ENCODE measurements at places on chromosomes 4 and X.

- no peak for DNase-seq
Observed at GRCh38 chr4:20433097-20433705, 181.5 kb downstream of the SLIT2 start.

DNA sequence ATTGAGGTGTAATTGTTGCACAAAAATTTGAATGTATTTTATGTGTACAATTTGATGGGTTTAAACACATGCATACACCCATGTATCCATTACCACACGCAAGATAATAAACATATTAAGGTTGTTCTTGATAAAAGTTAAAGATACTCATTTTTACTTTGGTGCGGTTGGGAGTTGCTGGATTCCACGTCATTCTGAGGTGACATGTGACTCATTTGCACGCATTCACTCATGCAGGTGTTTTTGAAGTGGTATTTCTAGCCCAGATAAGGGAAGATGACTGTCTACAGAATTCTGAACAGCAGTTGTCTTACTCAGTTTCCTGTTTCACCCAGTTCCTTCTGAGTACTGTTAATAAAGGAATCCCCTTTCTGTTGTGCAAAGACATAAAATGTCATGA lies 142.0 kb downstream of the RTL3 start:
- no peak for DNase-seq

GRCh38 chrX:31228909-31229308 lies 157.1 kb upstream of the FTHL17 start:
- DNase-seq = no peak

DNA sequence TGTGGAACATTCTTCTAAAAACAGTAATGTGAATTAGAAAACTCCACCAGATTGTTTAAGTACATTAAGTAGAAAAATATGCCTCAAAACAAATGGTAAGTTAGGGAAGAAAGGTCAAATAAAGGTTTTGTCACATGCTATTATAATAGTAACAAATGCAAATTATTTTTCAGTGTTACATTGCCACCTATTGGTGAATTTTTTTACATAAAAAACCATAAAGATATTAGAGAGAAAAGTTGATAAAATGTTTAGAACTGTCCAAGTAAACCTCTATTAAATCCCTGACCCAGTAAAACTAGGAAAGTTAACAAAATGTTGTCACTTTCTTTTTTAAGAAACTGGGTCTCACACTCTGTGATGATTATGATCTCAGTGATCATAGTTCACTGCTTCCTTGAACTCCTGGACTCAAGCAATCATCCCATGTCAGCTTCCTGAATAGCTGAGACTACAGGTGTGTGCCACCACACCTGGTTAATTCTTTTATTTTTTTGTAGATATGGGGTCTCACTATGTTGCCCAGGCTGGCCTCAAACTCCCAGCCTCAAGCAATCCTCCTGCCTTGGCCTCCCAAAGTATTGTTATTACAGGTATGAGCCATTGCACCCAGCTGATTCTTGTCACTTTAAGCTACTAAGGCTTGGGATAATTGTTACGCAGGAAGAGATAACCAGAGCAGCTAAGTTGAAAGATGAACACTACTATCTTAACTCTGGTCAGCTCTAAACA lies 157.6 kb downstream of the ATRX start:
- no peak for DNase-seq

- no peak for DNase-seq
Observed at GRCh38 chr4:100519205-100519604, 1.4 kb upstream of the EMCN start.

DNA sequence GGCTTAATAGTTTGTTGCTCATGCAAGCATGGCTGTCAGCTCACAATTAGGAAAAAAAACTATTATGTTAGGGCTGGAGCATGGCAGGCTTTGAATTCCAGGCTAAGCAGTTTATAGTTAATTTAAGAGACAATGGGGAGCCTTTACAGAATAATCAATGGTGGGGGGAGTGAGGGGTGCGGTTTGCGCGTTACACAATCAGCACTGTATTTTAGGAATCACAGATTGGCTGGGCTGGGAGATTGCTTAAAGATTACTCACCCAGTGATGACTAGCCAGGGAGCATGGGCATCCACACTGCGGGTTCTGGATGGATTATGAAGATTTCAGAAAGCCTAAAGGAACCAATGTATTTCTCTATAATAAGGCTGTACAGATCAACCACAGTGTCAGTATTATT lies 186.6 kb downstream of the SOX3 start:
- no peak for DNase-seq

DNA sequence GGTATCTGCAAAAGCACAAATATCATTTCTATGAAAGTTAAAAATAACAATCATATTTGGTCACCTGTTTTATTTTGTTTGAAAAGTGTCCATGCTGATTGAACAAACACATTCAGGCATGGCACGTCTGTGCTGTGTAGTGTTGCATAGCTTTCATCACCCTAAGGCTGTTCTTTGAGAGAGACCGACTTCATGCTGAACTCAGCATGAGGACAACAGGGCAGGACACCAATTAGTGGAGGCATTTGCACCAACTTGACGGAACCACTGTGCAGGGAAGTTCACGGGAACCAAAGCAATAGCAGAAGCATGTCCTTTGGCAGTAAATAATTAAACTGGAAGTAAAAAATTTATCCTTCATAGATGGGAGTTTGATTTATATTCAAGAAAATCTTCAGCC lies 158.4 kb upstream of the SLC7A11 start:
- no peak for DNase-seq

DNA sequence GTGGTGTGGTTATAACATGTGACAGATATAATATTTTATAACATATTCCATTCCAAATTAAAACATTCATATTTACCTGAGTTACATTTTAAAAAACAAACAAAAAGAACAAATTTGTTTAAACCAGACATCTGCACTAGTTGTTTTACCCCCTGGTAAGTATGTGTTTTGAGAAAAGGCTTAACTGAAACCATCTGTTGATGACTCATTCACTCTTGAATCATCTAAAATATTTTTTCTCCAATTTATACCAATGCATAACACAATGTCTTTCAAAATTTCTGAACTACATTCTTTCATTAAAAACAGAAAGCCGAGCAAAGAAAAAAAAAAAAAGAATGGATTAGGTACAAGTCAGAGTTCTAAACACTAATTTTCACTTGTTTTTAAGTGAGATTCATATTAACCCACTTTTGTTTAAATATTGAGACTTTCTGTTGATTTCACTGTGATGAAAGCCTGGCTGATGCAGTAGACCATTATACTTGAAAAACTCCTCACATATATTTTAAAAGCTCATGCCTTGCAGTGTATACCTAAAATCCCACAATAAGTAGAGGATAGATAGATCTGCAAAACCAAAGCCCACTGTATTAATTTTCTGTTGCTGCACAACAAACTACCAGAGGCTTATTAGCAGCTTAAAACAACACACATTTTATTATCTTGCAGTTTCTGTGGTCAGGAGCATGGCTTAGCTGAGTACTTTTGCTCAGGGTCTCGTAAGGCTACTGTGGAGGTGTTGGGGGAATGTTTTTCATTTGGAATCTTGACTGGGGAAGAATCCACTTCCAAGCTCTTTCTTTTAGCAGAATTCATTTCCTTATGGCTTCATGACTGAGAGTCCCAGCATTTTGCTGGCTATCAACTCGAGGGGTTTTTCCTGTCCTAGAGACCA lies 221.5 kb downstream of the PCDH18 start:
- DNase-seq = no peak

Measured in C1 segment of cervical spinal cord (tissue), 14 donors.